ENCODE measurements at places on chromosomes 5 and 9.

DNA sequence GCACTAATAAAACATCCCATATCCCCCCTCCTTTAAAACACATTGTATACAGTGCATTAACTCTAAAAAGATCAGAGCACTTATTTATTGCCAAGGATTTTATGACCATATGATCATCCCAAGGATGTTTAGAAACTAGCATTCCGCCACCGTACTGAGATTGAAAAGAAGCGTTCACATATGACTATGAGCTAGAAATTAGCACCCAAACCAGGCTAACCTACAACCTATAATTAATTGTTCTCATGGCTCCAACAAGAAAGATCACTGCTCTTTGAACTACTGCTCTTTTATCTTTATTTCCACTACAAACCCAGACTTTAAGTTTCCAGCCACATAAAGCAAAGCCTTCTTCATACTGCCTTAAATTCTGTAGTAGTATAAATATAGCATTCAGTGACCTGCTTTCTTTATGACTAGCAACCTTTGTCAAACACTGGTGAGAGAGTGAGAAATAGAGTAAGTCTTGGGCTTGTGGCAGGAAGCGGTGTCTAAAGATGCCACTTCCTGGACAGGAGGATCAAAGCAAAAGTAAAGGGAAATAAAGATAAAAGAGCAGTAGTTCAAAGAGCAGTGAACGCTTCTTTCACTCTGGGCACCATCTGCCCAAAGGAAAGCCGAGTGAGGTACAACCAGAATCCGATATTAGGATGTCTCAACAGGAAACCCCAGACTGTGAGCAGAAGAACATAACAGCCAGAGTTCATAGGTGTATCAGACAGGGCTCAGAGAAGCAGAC, 151.1 kb upstream of the ERCC6L2 start:
- DNase-seq = no peak

- no peak for DNase-seq
These were observed 145.6 kb downstream of the FBXL7 start for GRCh38 chr5:15645381-15646160.

- DNase-seq = no peak
These were observed 250.1 kb downstream of the GAS1 start for GRCh38 chr9:86697213-86697612.

DNA sequence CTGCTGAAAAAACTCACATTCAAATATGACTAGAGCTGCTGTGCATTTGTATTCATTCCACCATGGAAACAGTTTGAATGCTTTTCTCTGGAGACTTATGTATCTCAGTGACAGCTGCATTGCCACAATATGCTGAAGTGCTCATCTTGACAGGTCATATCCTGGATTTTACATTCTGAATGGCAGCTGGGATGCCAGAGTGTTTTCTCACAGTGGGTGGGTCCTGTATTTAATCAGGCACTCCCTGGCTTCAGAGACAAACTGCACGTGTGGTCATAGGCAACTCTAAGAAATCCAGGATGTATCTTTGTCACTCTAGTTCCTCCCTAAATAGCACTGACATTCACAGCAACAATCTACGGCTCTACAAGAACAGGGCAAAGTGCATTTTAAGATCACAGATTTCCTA, 75.6 kb downstream of the ST8SIA4 start:
- no peak for DNase-seq

- DNase-seq = no peak
These were observed 16.9 kb upstream of the CPLX2 start for GRCh38 chr5:175854231-175855040.

DNA sequence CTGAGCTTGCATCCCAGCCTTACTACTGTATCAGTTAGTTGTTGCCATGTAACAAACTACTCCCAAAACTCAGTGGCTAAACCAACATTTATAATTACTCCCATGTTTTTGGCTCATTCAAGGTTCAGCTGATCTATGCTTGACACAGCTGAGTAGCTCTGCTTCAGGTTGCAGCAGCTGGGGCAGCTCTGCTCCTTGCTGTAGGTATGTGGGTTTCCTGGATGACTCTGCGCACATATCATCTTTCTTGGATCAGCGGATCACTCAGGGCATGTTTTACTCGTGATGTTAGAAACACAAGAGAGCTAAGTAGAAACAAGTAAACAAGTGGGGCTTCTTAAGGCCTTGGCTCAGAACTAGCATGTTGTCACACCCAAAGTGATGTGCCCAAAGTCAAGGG, 15.1 kb downstream of the TEK start:
- no peak for DNase-seq

GRCh38 chr5:102713278-102713677, 41.8 kb upstream of the PAM start:
- no peak for DNase-seq

DNA sequence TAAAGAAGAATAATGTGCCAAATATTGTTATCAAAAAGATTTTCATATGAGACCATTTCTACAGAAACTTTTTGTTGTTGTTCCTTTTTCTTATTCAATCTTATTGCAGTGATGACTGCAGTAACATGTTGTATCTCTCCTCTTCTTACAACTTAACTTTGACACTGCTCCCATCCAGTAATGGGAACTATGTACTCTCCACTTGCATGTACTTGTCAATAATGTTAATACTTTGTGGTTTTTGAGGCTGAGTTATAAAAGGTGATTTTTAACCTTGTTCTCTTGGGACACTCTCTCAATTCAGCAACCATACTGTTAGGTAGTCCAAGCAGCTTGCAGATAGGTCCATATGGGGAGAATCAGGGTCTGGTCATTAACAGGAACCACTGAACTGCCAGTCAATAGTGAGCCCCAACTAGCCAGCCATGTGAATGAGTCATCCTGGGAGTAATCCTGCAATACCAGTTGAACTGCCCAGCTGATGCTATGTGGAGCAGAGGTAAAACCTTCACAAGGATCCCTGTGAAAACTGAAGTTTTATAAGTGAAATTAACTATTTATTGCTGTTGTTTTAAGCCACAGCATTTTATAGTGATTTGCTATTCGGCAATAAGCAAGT, 199.6 kb upstream of the DAB2 start:
- DNase-seq = no peak

- no peak for DNase-seq
These were observed 227.3 kb downstream of the KDM4C start for GRCh38 chr9:6984941-6985578.

GRCh38 chr5:148778882-148779281, 47.5 kb upstream of the ADRB2 start:
- DNase-seq = no peak

DNA sequence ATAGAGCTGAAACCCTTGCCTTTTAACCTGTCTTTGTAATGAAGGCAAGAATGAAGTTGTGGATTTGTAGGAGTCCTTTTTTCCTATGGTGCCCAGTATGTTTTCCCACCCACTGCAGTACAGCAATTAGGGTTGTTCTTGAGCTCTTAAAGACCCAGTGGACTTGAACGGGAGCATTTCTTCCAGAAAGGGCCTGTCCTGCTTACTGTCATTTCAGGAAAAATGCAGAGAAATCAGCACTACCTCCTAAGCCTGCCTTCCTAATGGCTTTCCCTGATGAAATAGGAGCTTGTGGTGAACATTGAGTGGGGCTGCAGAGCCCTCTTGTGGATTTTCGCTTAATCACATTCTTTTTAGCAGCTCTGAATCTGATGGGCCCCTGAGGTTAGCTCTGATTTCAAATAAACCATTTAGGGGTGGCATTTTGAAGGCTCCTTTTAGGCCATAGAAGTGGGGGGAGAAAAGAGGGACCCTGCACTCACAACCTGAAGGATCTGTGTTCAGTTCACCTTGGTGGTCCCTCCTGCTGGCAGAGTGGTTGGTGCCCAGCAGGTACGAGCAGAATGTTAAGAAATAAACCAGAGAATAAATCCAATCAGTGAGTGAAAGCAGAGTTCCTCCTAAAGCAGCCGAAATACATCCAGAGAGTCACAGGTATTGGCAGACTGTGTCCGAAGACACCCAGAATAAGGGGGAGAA, 188.0 kb upstream of the KLF9 start:
- DNase-seq = peak; percentile 61

DNA sequence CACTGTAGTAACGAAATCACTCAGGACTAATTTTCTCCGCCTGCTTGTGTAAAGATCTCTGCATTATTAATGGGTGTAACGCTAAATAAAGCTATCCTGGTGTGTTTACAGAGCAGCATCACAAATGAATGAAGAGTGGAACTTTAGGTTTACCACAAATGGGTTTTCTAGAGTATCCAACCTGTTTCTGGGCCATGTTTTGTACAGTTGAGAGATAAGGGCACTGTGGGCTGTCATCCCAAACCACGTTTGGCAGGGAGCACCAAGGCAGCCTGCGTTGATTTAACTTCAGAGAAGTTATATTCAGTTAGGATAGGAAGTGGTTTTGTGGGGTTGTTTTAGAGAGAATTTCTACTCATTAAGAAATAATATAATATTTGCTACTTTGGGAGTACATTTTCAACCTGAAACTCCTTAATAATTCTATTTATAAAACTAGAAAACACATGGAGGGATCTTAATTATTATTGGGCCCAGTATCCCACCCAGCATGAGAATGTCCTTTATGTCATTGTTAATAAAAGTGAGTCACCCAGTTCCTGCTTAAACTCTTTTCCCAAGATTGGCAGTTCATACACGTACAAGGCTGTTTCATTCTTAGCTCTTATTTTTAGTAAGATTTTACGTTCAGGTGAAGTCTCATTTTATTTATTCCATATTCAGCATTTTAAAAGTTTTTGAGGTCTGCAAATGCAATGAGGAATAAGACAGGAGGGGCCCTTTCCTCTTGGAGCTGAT, 8.0 kb downstream of the KCNN2 start:
- no peak for DNase-seq

- DNase-seq = no peak
These were observed 315.2 kb downstream of the ARHGAP26 start for GRCh38 chr5:143085319-143085917.

- no peak for DNase-seq
These were observed 334.7 kb downstream of the NR2F1-AS1 start for GRCh38 chr5:93246090-93246855.

DNA sequence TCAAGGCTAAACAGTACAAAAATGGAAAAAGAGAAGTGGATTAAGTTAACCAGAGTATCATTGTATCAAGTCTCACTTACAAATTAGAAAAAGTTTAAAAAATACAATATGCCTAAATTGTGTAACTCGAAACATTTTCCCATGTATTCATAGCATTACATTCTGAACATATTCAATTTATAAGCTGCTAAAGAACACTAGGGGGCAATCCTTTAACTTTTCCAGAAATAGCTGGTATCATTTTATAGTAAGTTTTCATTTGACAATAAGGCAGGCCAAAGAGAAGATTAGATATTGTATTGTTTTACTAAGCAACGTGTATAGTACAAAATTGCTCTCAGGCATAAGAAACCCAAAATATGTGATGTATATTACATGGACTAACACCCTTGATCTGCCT, 234.6 kb downstream of the ADGRV1 start:
- no peak for DNase-seq

DNA sequence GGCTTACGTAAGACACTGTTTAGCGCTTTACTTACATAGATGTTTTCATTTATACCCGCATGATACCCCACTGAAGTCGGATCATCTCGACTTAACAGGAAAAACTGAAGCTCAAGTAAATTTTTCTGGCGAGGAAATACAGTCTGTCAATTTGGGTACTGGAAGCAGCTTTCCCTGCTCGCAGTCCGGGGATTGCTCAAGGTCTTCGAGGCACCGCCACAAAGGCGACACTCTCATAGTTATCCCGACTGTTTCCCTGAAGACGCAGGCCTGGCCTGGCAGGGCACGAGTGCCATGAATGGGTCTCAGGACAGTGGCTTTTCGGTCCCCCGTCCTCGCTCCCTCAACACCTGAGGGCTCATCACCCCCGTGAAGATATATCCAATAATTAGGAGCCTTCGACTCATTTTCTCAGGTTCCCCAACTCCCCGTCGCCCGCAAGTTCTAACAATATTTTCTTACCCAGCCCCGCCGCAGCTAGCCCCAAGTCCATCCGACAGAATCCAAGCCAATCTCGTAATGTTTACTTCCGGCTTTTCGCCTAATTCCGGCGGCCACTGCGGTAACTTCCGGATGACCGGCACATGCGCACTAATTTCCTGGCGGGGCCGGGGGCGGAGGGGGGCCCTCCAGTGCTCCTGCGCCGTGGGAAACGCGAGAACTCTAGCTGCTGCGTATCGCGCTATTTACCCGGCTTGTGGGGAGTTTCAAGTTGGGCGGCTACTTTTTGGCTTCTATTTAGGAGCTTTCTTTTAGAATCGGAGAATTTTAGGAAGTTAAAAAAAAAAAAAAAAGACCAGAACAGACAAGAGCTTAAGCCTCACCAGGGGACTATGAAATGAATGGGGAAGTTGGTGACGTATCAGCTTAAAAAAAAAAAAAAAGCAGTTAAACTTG, at the start of gene SLU7:
TSS of gene SLU7 (minus strand) at position 521 of the 897 bp plus-strand sequence. CDS start 3,787 bp downstream, outside the sequence.
- peak; percentile 97 for DNase-seq

DNA sequence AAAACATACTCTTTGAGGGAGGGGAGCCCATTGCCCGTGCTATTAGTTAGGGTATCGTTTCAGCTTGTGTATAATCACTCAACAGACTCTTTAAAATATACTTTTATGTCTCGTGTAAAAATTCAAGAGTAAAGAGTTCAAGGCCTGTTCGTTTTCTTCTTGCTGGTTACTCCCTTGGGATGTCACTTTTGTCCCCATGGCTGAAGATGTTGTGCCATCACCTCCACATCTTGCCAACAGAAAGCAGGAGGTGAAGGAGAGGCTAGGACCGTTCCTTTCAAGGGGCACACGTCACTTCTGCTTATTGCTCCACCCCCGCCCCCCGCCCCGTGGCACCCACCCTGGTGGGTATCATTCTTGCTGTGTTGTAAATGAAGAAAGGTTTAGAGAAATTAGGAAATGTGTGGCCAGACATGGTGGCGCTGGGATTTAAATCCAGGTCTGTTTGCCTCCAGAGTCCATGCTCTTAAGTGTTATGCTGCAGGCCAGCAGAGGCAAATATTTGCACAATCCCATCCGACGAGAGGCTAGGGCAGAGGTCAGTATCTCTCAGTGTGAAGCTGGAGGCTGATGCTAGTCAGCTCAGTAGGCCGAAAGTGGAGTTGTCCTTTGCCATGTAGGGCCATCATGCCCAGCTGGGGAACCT, 3.0 kb downstream of the MLANA start:
- DNase-seq = no peak

- no peak for DNase-seq
These were observed 128.9 kb downstream of the NXNL2 start for GRCh38 chr9:88663771-88664419.

DNA sequence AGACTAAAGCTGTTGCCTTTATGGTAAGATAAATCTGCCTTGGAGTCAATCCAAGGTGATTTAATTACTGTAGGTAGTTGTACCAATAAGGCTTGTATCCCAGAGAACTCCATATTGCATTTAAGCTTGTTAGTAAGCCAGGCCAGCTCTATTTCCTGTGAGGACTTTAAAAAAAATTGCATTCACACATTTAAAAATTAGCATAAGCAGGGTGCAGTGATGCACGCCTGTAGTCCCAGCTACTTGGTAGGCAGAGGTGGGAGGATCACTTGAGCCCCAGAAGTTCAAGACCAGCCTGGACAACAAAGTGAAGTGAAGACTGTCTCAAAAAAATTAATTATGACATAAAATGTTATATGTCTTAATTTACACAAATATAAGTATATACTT, 28.7 kb upstream of the ABL1 start:
- DNase-seq = no peak

DNA sequence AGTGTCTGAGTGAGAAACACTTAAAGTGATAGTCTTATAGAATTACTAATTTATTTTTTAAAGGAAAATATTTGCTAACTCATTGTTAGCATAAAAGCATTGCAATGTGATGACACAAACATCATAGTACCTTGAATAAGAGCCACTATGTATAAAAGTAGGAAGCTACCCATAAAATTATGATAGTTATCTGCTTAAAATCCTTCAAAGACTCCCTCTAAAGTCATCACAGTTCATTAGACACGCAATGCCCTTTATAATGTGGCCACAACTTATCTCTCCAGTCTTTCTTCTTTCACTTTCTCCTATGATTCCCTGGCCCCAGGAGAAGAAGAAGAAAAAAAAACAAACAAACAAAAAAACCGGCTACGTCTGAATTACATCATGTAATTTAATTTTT, 1144.0 kb upstream of the NUDT12 start:
- no peak for DNase-seq

All from tibial artery (tissue), 4 donors.